ENCODE measurements at places on chromosomes 2 and 18.

- no peak for DNase-seq
Observed at GRCh38 chr18:72233106-72233505, 311.0 kb downstream of the CBLN2 start.

GRCh38 chr2:170365686-170366085, 187.7 kb downstream of the MYO3B start:
- no peak for DNase-seq

DNA sequence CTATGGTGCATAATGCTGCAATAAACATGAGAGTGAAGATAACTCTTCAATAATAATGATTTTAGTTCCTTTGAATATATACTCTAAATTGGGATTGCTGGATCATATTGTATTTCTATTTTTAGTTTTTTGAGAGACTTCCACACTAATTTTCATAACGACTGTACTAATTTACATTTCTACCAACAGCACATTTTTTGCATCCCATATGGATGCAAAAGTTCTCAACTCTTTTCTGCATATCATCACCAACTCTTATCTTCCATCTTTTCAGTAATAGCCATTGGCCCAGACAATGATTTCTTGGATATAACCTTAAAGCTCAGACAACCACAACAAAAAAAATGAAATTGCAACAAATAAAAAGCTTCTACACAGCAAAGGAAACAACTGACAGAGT, 1082.4 kb downstream of the CNTNAP5 start:
- no peak for DNase-seq

- peak; percentile 33 for DNase-seq
Observed at GRCh38 chr2:240149943-240150784, 9.7 kb upstream of the OTOS start.

DNA sequence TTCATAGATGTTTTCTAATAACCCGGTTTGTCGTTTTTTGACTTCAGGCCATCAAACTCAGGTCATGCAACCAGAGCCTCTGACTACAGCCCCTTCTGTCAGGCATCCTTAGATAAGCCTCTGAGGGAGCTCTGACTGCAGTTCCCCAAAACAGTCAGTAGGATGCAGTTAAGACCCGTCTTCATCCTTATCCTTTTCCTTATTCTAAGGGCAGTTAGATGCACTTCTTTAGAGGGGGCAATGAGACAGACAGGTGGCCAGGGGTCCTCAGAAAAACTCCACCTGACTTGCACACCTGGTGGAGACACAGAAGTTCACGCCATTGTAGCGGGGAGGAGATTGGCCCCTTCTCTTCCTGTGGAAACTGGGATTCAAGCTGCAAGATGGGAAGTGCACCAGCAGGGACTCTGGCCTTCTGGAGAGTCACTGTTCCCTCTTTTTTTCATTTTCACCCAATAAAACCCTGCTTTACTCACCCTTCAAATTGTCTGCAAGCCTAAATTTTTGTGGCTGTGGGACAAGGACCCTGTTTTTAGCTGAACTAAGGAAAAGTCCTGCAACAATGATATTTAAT, 104.8 kb upstream of the TFPI start:
- DNase-seq, result no peak

- DNase-seq, result no peak
Observed at GRCh38 chr2:177147093-177147694, 65.4 kb upstream of the HNRNPA3 start.

- DNase-seq, result no peak
Observed at GRCh38 chr18:55522011-55522410, 66.0 kb downstream of the TCF4 start.

- peak; percentile 67 for DNase-seq
Observed at GRCh38 chr2:218168635-218169462, 2.1 kb upstream of the CXCR1 start.

DNA sequence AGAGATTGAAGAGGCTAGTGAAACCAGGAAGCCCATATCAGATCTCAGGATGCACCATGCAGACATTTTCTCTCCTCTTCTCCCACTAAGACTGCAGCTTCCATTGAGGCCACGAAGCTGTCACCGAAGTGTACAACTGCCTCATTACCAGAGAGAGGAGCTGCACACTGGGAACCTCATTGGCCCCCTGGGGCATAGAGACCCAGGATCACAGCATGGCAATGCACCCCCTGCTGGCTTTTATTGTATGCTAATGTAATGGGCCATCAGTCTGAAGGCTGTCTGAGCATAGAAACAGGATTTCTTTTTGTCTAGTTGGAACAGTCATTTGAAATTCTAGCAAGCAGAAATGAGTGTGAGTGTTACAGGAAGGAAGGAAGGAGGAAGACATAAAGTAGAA, 861.6 kb upstream of the CELF4 start:
- DNase-seq, result no peak

GRCh38 chr2:19675856-19676460, 225.8 kb downstream of the TTC32 start:
- no peak for DNase-seq

- no peak for DNase-seq
Observed at GRCh38 chr2:101574622-101575021, 99.7 kb upstream of the RFX8 start.

DNA sequence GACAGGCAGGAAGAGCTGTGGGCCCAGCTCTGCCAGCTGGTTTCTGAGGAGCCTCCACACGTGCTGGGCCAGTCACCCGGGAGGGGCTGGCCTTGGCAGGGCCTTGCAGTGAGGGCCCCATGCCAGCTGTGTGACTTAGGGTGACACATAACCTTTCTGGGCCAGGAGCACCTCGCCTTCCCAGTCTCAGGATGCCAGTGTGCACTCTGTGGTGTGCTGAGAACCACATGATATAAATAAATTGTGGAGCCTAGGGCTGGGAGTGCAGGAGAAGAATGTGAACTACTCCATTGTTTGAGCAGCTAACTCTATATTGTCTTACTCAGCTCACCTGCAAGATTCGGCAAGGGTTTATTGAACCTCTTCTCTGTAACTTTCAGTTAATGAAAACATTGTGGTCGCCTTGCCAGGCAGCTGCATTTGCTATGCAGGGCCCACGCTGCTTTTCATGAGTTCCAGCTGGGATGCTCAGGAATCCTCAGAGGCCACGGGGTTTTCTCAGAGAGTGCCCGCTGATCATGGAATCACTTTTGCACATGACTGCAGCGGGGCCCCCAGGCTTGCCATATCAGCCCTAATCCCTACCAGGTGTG, 222.3 kb downstream of the SH3RF3 start:
- no peak for DNase-seq

GRCh38 chr2:3611589-3611988, 16.7 kb downstream of the COLEC11 start:
- DNase-seq, result peak; percentile 1

GRCh38 chr2:208571764-208572131, 165.2 kb downstream of the PTH2R start:
- no peak for DNase-seq

- no peak for DNase-seq
Observed at GRCh38 chr2:20371323-20372025, 20.8 kb upstream of the PUM2 start.

GRCh38 chr2:120037995-120038541, 25.2 kb downstream of the EPB41L5 start:
- no peak for DNase-seq

GRCh38 chr18:70376914-70377258, 88.0 kb downstream of the SOCS6 start:
- DNase-seq, result no peak

DNA sequence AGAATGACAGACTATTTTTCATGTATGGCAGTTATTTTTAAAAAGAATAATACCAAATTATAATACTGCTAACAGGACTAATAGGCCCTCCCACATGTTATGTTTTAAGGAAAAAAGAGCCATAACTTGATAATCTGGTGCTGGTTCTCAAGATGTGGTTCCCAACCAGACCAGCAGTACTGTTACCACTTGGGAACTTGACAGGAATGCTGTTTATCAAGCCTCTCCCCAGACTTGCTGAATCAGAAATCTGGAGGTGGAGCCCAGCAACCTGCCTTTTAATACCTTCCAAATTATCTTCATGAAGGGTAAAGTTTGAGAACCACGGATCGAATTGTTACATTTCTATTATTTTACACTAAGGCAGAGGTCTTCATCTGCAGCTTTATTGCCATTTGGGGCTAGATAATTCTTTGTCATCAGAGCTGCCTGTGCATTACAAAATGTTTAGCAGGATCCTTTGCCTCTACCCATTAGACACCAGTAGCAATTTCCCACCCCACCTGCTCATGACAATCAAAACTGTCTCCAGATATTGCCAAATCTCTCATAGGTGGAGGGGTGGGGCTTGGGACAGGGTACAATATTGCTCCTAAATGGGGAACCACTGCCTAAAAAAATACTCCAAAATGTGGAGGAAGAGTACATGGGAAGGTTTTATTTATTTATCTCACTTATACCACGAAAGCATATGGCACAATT, 629.6 kb downstream of the ARHGAP15 start:
- no peak for DNase-seq

DNA sequence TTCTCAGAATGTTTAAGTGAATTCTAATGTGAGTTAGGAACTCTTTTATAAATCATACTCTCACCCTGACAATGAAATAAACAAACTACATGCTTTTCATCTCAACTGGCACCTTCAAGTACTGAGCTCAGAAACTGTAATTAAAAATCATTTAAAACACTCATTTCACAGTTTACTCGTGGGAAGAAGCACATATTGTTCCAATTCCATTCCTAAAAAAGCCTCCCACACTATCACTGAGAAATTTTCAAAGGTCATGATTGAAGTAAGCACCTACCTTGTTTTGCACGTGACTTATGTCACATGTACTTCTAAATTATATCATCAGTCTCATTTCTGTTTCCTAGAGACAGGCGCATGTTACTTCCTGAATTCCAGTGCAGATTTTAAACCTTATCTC, 678.1 kb upstream of the SLC8A1 start:
- no peak for DNase-seq

DNA sequence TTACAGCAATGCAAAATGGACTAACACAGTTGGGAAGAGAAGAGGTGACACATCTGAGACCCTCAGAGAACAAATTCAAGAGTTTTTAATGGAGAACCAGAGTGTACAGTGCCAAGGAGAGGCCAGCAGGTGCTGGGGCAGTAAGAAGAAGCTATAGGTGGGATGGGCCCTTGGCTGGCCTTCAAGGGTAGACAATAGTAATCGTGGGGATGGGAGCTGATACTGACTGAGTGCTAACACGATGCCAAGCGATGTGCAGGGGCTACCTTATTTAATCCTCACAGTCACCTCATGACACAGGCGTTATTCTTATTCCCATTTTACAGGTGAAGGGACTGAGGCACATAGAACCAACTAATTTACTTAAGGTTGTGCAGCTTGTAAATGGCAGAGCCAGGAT, 131.9 kb upstream of the ID2 start:
- DNase-seq, result no peak
